ENCODE measurements at places on chromosomes 1 and 21.

- DNase-seq: no peak
These were observed 298.5 kb downstream of the SRGAP2C start for GRCh38 chr1:121483234-121483633.

- DNase-seq: no peak
These were observed 590.3 kb downstream of the PTPRU start for GRCh38 chr1:29826646-29827045.

DNA sequence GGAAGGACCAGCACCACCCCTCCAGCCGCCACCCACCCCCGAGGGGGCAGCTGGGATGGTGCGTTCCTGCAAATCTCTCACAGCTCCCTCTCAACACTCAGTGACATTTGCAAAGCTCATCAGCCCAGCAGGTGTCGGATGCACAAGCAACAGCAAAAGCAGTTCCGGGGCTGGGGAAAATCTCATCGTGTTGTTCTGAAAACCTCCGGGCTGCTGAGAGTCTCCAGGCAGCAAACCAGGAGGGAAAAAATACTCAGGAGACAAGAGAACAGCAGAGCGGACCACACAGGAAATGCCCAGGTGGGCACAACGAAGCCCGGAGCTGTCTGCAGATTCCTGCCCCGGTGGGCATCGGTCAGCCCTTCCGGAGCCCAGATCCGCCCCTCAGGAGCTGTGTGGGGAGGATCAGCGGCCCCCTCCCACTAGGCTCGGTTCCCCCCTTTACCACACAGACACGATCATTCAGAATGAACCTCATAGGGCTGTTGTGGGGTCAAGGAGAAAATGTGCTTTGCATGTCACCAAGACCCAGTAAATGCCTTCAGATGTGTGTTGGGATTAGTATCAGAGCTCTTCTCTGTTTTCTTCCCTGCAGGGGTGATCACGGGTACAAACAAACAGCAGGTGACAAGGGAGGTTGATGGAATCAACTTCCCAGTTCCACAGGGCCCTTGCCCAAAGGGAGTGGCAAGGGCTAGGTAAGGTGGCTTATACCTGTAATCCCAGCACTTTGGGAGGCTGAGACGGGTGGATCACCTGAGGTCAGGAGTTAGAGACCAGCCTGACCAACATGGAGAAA is 127.0 kb upstream of the TIAM1 start:
- DNase-seq: no peak

- no peak for DNase-seq
These were observed 118.1 kb downstream of the PGBD5 start for GRCh38 chr1:230308039-230308438.

GRCh38 chr1:67209521-67209920 is 43.3 kb downstream of the IL23R start:
- DNase-seq: no peak

- DNase-seq: no peak
These were observed 259.8 kb downstream of the LMO4 start for GRCh38 chr1:87588495-87588894.

- DNase-seq: no peak
These were observed 17.0 kb downstream of the FAAP20 start for GRCh38 chr1:2177541-2177940.

DNA sequence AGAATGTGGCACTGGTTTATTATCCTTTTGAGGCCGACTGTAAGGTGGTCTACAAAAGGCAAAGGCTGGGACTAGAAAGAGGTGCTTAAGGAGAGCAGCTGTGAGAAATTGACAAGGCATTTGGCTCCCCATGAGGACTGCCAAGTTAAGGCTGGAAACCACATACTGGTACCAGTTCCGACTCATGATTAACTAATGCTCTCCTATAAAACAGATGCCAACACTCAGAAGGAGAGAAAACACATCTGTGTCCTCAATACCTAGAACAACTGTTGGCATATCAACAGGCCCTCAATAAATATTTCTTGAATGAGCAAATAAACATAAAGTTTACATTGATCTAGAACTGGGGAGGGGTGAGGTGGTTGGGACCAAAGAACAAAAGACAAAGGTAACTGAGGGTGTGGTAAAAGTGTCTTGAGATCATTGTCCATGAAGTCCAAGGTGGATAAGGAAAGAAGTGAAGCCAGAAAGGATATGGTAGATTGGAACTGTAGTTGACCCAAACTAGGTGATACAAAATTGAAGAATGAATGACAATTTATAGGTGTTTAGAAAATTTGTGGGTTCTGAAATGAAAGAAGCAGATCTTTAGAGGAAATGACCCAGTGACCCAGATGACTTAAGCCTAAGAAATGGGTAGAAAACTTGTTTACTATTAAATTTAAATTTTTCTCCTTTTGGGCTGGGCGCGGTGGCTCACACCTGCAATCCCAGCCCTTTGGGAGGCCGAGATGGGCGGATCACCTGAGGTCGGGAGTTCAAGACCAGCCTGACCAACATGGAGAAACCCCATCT is 16.9 kb upstream of the MCL1 start:
- no peak for DNase-seq

- DNase-seq: no peak
These were observed 24.4 kb downstream of the MCOLN2 start for GRCh38 chr1:84972377-84972987.

DNA sequence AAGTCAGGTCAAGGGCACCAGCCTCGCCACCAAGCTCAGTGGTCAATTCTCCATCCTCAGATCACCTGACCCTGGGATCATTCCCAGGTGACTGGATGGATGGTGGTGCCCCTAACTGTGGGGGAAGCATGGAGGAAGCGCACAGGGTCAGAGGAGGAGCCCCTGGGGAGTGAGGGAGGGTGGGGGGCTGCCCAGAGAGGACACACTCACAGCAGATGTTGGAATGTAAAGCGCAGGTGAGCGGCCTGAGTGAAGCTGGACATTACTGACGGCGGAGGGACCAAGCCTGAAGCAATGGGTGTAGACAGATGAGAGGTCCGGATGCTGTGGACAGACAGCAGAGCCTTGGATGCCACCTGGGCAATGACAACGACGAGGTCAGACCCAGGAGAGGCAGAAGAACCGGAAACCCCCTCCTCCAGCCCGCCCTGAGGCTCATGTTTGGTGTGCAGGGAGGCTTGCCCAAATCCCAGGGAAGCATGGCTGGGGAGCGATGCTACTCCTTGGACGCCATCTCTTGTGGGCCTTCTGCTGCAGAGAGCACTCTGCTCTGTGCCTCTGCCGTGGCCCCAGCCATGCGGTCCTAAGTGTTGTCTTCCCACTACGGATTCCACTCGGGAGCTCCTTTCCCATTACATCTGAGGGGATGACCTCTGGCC is 5.7 kb upstream of the CPLANE2 start:
- no peak for DNase-seq

DNA sequence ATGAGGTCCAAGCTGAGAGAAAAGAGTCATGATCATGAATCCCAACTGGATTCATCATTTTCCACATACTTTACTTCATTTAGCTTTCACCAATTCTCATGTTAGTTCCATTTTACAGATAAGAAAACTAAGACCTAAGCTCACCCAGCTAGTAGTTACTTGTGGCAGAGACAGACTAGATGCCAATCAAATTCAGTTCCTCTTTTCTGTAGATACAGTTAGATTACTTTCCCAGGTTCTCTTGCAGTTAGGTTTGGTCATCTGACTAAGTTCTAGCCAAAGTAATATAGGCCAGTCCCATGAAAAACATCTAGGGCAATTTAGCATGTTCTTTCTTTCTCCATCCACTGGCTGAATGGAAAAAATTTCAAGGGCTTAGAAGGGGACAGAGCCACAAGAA is 8.9 kb upstream of the KCND3 start:
- no peak for DNase-seq

DNA sequence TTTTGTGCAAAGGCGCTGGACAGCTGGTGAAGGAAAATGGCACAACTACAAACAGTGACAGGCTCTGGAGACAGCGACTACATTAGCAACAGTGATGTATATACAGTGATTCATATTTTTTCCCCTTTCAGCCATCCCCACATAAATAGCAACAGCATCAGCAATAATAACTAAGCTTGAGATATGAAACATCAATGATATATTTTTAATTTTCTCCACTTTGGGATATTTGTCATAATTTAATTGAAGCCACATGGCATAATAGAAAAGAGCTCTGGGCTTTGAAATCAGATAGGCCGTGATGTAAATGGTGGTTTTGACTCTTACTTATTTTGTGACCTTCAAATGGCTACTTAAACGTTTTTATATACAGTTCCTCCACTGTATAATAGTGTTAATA is 764.3 kb upstream of the PRMT6 start:
- no peak for DNase-seq

- peak; percentile 52 for DNase-seq
These were observed 41.7 kb downstream of the PRKCZ start for GRCh38 chr1:2091611-2092604.

GRCh38 chr1:17789926-17790325 is 34.8 kb downstream of the ACTL8 start:
- no peak for DNase-seq

GRCh38 chr1:4108758-4109627 is 208.9 kb upstream of the C1orf174 start:
- DNase-seq: no peak

GRCh38 chr1:174975764-174976163 is 24.0 kb upstream of the CACYBP start:
- DNase-seq: no peak

DNA sequence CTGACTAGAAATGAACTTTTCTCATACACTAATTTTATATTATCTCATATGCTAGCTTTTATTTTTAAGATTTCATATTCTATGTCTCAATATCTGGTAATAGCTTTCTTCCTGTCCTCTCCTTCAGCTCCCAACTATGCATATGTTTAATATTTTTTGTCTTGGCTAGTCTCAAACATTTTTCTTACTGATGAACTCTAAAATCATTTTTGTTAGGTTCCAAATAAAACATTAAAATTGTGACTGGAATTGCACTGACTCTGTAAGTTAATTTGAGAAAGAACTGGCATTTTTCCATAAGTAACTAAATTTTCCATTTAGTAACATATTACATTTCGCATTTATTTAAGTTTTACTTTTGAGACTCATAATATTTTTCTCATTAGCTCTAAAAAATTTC is 368.5 kb upstream of the DPYD start:
- no peak for DNase-seq

- no peak for DNase-seq
These were observed 31.4 kb downstream of the SZRD1 start for GRCh38 chr1:16398371-16398953.

DNA sequence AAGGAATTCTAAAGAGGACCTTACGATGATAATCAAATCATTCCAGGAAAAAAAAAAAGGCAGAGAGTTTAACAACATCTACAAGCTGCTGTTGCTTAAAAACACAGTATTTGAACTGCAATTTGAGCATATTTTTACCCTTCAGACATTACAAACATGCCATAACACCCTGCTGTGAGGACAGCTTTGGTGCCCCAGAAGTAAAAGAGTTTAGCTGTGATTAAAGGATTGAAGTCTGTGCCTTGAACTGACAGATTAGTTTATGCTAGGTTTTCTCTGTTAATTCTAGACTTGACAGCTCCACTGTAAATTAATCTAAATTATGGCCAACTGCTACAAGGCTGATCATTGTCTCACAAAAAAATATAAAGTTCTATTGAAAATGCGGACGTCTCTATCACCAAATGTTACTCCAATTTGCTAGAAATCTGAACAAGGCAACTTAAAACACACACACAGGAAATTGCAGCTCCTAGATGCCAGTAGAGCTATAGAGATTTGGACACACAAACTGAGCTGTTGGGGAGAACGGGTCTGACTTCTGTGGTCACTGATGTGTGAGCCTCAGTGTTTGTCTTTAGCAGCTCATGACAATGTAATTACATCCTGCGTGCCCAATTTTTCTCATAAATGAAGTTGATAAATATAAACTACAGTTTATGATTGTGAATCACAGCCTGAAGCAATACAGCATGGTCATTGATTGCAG is 217.9 kb downstream of the NTNG1 start:
- DNase-seq: no peak

GRCh38 chr1:236480758-236481436 is 42.9 kb upstream of the LGALS8 start:
- no peak for DNase-seq

DNA sequence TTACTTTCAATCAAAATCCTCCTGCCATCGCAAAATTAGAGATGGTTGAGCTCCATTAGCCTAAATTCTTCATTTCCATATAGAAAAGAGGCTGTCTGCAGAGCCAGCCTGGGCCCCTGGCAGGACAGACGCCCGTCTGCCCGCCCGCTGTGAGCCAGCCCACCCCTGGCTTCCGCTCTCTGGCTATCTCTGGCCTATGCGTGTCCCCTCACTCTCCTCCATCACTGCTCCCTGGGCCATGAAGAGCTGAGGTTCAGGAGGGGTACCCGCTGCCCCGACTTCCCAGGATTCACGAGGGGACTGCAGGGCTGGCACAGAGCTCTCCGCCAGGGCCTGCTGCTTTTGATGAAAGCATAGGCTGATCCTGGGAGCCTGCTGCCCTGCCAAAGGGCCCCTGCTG is 117.6 kb downstream of the CASZ1 start:
- no peak for DNase-seq

DNA sequence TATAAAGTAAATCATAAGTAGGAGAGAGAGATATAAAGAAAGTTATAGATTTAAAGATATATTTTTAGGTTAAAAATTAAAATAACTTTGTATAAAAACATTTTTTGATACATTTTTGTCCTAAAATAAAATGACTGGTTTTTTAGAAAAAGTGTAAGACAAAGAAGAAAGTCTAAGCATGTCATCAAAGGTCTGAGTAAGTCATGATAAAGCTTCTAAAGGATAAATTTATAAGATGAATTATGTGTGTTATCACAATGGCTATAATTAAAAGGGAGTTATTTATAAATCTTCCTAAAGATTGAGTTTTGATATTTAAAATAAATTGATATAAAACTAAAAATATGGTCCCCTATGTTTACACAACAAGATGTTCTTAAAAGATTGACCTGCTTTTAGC is 370.9 kb downstream of the PTPRU start:
- no peak for DNase-seq

DNA sequence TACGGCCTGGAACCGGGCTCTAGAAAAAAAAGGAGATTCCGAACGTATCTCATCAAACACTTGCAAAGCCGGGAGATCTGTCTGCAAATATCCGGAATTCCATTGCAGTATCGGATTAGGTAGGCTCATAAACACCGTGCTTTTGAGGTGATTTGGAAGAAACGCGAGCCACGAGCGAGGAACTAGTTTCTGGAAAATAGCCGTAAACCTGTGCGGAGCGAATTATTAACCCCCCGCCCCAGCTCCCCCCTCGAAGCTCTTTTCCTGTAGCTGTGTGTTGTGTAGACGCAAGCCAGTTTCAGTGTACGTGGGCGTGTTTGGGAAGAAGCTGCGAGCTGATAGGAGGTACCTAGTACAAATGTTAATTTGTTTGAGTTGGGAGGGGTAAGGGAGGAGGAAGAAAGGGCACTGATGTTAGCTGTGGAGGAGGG is 1.1 kb downstream of the RALGPS2 start:
- DNase-seq: peak; percentile 43

- DNase-seq: no peak
These were observed 57.8 kb downstream of the MROH9 start for GRCh38 chr1:170993151-170993550.

GRCh38 chr1:151641229-151641628 is 29.4 kb downstream of the SNX27 start:
- no peak for DNase-seq

DNA sequence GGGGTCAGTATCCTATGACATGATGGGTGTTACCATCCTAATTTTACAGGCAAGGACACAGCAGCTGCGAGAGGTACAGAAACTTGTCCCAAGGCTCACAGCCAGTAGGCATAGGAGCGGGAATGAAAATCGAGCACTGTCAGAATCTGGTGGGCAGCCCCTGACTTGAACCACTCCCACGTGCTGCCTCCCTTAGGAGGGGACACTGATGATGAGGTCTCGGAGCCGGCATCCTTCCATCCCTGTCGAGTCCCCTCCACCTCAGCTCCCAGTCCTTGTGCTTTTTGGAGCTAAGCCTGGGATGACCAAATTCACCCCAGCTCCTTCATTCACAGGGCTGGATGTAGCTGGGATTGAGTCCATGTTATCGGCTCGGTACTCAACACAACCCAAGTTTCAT is 49.0 kb downstream of the B3GALT5 start:
- DNase-seq: no peak

Data from stimulated activated CD4-positive, alpha-beta T cell treated with anti-CD3 and anti-CD28 coated beads, Interleukin-4, amount 100 ng/mL, for 1 hour (primary cell).